ENCODE measurements at places on chromosomes 1 and 21.

GRCh38 chr1:218080863-218081262, 204.2 kb upstream of the RRP15 start:
- no peak for ATAC-seq

- peak; percentile 26 for ATAC-seq
Measured at GRCh38 chr1:228391411-228392020, 15.1 kb downstream of the TRIM11 start.

DNA sequence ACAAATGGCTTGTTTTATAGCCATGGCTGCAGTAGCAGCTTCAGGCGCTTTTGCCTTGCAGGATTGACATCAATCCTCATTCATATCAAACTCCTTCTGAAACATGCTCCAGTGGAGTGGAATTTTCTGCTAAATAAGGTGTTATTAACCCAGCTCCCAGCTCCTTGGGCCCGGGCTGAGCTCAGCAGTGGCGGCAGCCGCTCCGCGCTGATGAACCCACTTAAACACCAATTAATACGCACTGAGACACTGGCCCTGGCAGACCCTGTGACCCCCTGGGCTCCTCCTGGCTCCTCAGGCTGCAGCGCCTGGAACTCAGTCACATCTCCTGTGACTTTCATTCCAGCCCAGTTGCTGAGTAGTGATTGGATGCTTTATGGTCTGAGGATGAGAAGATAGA, 137.4 kb upstream of the GRIK3 start:
- no peak for ATAC-seq

GRCh38 chr1:15353839-15354579, 55.7 kb upstream of the EFHD2 start:
- ATAC-seq = no peak
